ENCODE measurements at places on chromosomes 3 and 15.

DNA sequence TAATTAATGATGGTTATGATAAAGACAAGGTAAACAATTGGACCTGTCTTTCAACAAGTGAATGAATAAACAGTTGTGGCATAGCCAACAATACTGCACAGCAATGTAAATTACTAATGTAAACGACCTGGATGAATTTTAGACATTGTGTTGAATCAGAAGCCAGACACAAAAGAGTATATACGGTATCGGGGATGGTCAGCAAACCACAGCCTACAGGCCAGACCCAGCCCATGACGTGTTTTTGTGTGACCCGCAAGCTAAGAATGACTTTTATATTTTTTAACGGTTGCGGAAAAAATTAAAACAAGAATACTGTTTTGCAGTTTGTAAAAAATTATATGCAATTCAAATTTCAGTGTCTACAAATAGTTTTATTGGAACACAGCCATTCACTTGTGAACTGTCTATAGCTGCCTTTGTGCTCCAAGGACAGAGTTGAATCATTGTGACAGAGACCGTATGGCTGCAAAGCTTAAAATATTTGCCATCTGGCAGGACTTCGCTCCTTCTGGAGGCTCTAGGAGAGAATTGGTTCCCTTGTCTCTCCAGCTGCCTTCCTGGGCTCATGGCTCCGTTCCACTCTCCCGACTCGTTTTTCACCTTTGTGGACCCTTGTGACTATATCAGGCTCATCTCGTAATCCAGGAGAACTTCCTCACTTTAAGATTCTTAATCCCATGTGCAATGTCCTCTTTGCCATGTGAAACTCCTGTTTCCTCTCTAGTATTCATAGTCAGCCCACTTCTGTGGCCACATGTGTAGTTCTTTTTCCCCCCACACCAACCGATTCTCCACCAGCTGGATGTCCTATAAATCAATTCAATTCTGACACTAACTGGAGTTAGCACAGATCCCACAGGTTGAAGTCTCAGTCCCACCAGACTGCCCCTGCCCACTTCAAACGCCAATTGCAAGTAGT lies 72.7 kb downstream of the CMTM8 start:
- DNase-seq: no peak

- no peak for DNase-seq
These were observed 73.8 kb upstream of the TJP1 start for GRCh38 chr15:29896062-29896461.

DNA sequence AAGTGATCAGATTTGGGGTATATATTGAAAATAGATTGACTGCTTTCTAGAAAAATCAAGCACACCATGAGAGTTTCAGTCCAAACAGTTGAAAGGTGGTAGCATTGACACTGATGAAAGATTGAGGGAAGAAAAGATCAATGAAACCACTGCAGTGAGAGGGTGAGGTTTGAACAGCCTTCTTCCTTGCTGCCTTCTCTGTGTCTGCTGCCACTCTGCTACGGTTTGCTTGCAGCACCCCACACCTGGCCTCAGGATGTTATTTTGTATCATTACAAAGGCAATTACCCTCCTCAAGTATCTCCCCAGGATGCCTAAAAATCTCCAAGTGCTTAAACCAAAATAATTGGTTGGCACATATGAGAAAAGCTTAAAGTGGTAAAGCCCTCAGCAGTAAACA lies 683.6 kb upstream of the ARPP21 start:
- no peak for DNase-seq

GRCh38 chr3:42678447-42678846 lies 6.9 kb upstream of the KLHL40 start:
- no peak for DNase-seq

GRCh38 chr15:88440021-88440420 lies 27.2 kb downstream of the MRPL46 start:
- no peak for DNase-seq

- DNase-seq: no peak
These were observed 22.2 kb downstream of the BCL2A1 start for GRCh38 chr15:79948761-79949160.

GRCh38 chr3:156445117-156446090 lies 109.5 kb downstream of the SSR3 start:
- DNase-seq: no peak

GRCh38 chr3:193650585-193650984 lies 57.6 kb downstream of the OPA1 start:
- no peak for DNase-seq

- DNase-seq: no peak
These were observed 47.4 kb downstream of the FSIP1 start for GRCh38 chr15:39735120-39735717.

DNA sequence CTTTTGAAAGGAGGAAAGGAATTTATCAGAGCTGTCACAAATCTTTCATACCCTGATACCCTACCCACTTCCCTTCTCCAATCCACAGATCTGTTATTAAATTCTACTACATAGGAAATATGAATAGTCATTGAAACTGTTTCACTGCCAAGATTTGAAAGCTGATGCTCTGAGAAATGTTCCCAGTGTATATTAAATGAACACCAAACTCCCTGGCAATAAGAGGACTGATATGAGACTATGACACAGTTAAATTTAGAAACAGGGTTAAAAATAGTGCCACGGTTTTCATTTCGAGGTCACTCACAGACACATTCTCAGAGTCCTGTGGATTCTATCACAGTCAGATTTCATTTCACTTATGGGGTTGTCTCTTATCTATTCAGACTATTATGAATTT lies 27.2 kb upstream of the GBE1 start:
- no peak for DNase-seq

GRCh38 chr15:90860942-90861675 lies 7.3 kb upstream of the FURIN start:
- no peak for DNase-seq

GRCh38 chr15:90879730-90880366 lies 4.5 kb upstream of the FES start:
- no peak for DNase-seq

GRCh38 chr3:46860017-46860809 lies 3.0 kb downstream of the MYL3 start:
- peak; percentile 27 for DNase-seq

DNA sequence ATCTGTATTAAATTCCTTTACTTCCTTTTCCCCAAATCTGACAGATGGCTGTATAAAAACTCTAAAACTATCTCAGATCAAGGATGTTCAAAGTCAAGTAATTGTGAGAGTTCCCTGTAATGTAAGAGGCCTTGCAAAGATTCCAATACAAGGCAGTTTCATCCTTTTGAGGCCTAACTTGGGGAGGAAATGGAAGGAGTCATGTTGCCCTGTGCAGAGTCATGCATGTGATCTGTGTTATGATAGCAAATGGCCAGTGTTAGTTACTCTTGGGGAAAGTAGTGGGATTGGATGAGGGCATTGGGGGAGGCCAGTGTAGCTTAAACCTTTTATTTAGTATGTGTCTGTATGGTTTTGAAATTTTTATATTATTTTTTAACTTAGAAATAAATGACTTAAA lies 23.7 kb upstream of the FBXL22 start:
- DNase-seq: no peak

GRCh38 chr3:97948351-97949109 lies 23.7 kb downstream of the RIOX2 start:
- no peak for DNase-seq

DNA sequence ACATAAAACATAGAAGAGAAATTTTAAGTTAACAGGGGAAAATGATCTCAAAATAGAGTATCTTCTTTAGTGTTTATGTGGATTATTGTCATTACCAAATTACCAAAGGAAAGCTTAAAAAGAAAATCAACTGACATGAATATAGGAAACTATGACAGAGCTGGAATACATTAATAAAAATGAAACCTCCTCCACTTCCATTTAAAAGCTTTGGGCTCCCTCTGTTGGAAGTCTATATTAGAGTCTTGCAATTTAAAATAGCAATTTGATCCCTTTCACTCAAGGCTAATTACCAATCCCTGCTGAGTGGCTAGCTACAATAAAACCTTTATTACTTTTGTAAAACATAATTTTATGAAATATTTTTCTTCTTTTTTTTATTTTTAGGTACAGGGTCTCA lies 61.4 kb upstream of the IMPG2 start:
- no peak for DNase-seq

GRCh38 chr3:13261892-13262291 lies 158.2 kb downstream of the NUP210 start:
- DNase-seq: no peak

- DNase-seq: peak; percentile 82
These were observed 18.8 kb downstream of the PSTPIP1 start for GRCh38 chr15:77013776-77014131.

- DNase-seq: no peak
These were observed 17.9 kb upstream of the CRABP1 start for GRCh38 chr15:78322243-78322642.

DNA sequence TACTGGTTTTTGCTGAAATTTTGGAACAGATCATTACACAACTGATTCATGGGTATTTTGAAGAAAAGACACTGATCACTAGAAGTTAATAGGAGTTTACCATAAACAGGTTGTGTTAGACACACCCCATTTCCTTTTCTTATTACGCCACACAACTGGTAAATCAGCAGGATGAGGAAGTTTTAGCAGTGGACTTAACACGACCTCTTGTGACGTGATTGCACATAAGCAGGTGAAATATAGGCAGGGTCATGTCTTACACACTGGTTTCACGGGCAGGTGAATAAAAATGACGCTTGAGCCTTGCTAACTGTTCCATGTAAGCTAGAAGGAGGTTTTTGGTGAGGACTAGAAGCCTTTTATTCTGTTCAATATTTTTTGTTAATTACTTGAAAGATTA lies 27.1 kb upstream of the TPRG1 start:
- DNase-seq: no peak

DNA sequence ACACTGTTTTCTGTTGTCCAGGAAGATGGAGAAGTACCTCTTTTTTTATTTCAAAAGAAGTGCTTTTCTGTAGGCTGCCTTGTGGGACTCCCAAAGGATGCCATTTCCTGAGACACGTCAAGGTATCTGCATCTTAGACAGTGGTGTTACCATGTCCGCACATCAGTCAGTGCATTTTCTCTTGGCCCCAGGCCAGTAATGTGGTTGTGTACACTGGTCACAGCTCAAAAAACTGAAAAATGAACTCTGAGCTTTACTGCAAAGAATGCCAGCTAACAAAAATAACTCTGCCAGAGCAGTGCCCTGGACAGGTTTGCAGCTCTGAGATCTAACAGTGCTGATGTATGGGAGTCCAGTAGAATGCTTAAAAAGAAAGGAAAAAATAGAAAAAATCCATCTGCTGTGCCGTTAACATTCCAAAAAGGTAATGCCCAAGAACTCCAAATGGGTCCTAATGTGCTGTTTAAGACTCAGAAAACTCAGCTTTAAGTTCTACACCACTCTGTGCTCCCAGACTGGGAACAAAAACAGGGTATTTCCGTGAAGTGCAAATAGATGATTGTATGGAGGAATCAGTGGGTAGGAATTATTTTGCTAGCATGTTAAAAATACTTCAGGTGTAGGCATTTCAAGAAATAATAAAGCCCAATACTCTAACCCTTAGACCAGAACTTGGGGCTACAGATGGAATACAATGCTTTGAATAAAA lies 315.9 kb downstream of the FEZF2 start:
- DNase-seq: no peak

GRCh38 chr3:71064291-71064955 lies 519.1 kb downstream of the FOXP1 start:
- DNase-seq: peak; percentile 79

GRCh38 chr3:197874064-197874463 lies 75.9 kb upstream of the RPL35A start:
- DNase-seq: no peak

DNA sequence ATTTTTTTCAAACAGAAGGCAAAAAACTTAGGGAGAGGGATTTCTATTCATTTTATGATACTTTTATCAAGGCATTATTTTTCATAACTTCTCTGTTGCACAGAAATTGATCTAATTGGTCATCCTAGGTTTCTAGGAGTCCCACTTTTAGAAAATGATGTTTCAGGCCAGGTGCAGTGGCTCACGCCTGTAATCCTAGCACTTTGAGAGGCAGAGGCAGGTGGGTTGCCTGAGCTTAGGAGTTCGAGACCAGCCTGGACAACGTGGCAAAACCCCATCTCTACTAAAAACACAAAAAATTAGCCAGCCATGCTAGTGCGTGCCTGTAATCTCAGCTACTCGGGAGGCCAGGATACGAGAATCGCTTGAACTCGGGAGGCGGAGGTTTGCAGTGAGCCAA lies 2.8 kb downstream of the LACTB start:
- DNase-seq: no peak

GRCh38 chr3:12854565-12854964 lies 13.2 kb upstream of the RPL32 start:
- no peak for DNase-seq

- no peak for DNase-seq
These were observed 59.2 kb downstream of the TBL1XR1 start for GRCh38 chr3:177137774-177138705.

DNA sequence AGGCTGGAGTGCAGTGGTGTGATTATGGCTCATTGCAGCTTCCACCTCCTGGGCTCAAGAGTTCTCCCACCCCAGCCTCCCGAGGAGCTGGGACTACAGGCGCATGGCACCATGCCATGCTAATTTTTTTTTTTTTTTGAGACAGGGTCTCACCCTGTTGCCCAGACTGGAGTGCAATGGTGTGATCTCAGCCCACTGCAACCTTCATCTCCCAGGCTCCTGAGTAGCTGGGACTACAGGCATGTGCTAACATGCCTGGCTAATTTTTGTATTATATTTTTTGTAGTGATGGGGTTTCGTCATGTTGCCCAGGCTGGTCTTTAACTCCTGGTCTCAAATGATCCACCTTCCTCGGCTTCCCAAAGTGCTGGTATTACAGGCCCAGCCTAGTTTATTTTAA lies 4.0 kb downstream of the TEX9 start:
- DNase-seq: no peak

DNA sequence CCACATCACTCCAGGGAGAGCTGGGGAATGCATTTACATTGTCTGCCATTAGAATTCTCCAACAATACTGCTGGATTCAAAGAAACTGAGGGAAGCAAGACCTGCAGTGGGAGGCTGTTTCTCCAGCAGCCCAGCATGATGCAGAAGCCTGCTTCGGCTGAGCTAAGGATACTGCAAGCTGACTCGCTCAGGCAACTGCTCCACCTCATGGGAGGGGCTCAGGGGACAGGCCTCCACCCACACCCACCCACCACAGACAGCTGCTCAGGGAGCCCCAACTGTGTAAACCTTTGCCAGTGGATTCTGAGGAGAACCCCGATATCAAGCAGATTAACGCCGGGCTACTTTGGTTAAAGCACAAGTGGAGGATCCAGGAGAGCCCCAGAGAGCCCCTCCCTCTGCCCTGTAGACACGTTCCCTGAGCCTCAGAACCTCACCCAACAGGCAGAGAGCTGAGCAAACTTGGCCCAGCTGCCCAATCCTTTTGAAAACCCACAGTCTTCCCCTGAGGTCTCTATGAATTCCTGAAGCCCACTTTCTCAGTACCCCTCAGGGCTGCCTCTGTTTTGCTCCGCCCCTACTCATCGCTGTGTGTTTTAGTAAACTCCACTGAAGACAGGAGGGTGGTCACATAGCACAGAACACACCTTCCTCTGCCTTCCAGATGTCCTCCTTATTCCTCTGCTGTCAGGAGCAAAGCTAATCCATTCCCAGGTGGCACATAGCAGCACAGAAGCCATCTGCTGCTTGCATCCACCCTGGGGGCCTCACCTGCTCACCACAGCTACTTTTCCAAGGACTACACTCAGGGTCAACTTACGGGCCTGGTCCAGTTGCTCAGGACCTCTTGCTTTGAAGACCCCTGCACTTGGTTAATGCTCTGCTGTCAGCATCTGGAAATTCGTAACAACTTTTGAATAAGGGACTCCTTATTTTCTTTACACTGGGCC lies 269.0 kb downstream of the ABHD5 start:
- DNase-seq: no peak

- DNase-seq: no peak
These were observed 81.8 kb downstream of the WDR76 start for GRCh38 chr15:43908516-43909050.

- peak; percentile 62 for DNase-seq
These were observed at the start of gene CAMK2N2 for GRCh38 chr3:184261270-184261853. Gene CAMK2N2 (minus strand): TSS chr3:184261553. CDS start chr3:184261285, 268 bp downstream.
